ENCODE measurements at places on chromosomes 7 and 10. TPM values are rescaled to one million over a fixed set of nuclear protein-coding genes. Genes with fewer than 3 reads are reported as not detected.

GRCh38 chr10:118621304-118621942 is 26.0 kb upstream of the PRLHR start:
- no peaks in the 10 kb centered on the region for H3K36me3 ChIP-seq
- H3K27me3 ChIP-seq = no peaks in the 10 kb centered on the region

GRCh38 chr10:110016039-110016438 is 8.3 kb downstream of the ADD3 start:
- H3K36me3 ChIP-seq = no peaks in the 10 kb centered on the region
- no peaks in the 10 kb centered on the region for H3K27me3 ChIP-seq
- no peak overlapping the region for H3K4me3 ChIP-seq

DNA sequence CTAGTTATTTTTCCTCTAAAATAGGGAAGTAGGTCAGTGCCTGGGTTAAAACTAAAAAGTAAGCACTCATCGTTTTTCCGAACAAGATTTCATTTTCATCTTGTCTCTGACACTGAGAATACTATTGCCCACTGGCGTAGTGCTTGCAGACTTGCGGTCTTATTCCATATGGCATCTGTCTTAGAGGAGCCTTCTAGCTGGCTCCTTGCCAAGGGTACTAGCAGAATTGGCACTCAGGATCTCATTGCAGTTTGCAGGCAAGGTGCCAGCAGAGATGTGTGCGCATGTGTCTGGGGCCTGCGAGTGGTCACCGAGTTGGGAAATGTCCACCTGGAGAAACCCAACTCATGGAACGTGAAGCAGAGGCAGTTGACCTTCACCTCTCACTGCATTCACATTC is 143.4 kb downstream of the CELF2 start:
- DNase-seq = no peak
- peaks cover 57% of the 10 kb centered on the region for H3K4me1 ChIP-seq
- no peaks in the 10 kb centered on the region for H3K27me3 ChIP-seq
- no peak overlapping the region for H3K4me3 ChIP-seq

DNA sequence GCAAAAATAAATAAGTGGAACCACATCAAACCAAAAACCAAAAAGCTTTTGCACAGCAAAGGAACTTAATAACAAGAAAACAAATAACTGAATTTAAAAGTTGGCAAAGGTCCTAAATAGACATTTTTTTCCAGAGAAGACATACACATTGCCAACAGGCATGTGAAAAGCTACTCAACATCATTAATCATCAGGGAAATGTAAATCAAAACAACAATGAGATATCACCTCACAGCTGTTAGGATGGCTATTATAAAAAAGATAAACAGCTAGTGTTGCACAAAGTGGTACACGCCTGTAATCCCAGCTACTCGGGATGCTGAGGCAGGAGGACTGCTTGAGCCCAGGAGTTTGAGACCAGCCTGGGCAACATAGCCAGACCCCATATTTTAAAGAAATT is 2.2 kb upstream of the SUN3 start:
- peaks cover 15% of the 10 kb centered on the region for H3K27me3 ChIP-seq
- H3K36me3 ChIP-seq = no peaks in the 10 kb centered on the region
- no peak overlapping the region for H3K4me3 ChIP-seq
- no peak overlapping the region for H3K27ac ChIP-seq
- peaks cover 4% of the 10 kb centered on the region for H3K4me1 ChIP-seq
- DNase-seq = no peak

DNA sequence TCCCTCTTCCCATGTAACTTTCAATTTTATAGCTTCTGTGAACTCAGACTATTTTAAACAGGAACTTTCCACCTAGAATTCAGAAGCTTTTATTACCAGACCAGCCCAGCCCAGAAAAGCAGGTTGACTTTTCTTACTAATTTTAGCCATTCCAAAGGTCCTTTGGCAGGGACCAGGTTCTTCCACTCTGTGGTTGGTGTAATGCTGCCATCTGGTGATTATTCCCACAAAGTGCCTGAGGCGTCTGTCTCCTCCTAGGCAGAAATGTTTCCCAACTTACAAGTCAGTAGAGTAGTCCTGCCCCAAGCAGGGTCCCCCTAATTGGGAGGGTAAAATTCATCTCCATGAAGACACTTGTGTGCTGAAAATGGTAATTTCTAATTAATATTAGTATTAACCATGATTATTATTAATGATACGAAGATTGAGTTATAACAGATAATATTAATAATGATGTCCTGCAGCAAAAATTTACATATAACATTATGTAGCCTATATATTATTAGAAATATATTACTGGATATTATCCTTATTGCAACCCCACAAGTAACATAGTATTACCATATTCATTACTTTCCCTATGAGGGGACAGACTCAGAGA is 53.0 kb upstream of the PPP1R17 start:
- no peaks in the 10 kb centered on the region for H3K36me3 ChIP-seq
- H3K27me3 ChIP-seq = no peaks in the 10 kb centered on the region
- H3K27ac ChIP-seq = no peak overlapping the region
- no peak overlapping the region for H3K4me3 ChIP-seq

GRCh38 chr7:82697897-82698296 is 254.3 kb upstream of the CACNA2D1 start:
- H3K36me3 ChIP-seq = no peaks in the 10 kb centered on the region
- no peak for DNase-seq
- H3K4me3 ChIP-seq = no peak overlapping the region
- H3K27me3 ChIP-seq = no peaks in the 10 kb centered on the region

GRCh38 chr7:69738396-69738951 is 140.2 kb downstream of the AUTS2 start:
- peaks cover 5% of the 10 kb centered on the region for H3K27me3 ChIP-seq
- H3K36me3 ChIP-seq = no peaks in the 10 kb centered on the region
- DNase-seq = no peak
- peaks cover 16% of the 10 kb centered on the region for H3K4me1 ChIP-seq
- no peak overlapping the region for H3K27ac ChIP-seq

The H2AZ2 gene
- 361 TPM for total RNA-seq
